Hematopoietic multipotent progenitor cell treated with erythropoietin and hydrocortisone succinate and interleukin-3 and kit ligand, for 8 days (in vitro differentiated cells): ENCODE measurements at places on chromosomes 16 and 17.

- no peak for DNase-seq
Measured at GRCh38 chr16:66509576-66509975, 40.3 kb downstream of the TK2 start.

GRCh38 chr17:45225051-45225700 is 3.5 kb downstream of the FMNL1 start:
- peak; percentile 50 for DNase-seq

DNA sequence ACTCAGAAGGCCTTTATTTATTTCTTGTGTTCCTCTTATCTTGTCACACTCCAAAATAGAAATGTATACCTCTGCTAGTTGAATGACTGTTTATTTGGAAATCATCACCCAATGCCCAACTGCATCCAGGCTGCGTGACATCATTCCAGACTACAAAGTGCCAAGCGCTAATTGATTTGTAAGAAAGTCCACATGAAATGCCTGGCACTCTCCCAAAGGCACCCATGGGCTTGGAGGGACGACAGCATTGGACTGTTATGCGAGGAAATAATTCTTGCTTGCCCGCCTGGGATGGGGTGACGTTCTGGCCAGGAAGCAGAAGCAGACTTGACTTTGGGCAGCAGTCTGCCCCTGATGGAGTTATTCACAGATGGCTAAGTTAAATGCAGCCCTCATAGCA is 165.9 kb downstream of the CDH13 start:
- no peak for DNase-seq

DNA sequence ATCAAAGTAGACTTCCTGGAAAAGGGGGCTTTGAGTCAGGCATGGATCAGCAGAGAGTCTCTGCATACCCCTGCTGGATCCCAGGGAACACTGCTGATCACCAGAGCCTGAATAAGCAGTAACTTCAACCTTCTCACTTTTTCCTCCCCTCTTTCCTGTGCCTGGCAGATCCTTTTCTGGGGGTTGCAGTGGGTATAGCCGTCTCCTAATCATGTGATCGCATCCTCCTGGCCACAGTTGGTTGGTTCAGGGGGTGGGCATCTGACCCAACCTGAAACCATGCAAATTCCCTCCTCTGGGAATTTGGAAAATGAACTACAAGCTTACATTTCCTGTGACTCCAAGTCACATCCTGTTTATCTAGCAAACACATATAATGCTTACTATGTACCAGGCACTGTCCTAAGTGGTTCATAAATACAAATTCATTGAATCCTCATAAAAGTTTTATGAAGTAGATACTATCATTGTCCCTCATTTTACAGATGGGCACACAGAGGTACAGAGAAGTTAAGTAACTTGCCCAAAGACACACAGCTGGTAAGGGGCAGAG is 120.3 kb downstream of the AXIN2 start:
- no peak for DNase-seq

- DNase-seq = peak; percentile 25
Measured at GRCh38 chr16:27347930-27348685, 34.3 kb downstream of the IL4R start.

DNA sequence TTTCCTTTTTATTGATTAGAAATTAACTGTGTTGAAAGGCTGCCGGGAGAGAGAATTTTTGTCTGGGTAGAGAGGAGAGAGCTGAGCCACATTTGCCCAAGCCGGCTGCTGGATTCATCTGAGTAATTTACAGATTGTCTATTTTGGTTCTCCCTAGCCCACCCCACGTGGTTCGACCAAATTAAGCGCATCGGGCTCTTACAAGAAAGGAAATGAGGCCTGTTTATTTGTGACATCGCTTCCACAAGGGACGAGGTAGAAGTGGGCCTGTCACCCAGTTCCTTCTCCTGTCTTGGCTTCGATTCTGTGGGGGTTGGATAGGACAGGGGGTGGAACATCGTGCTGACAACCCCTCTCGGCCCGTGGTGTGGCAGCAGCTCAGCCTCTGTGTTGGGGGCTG is 42.9 kb downstream of the SYT17 start:
- no peak for DNase-seq

GRCh38 chr17:34141590-34141989 is 113.5 kb upstream of the CCL2 start:
- DNase-seq = no peak

- no peak for DNase-seq
Measured at GRCh38 chr16:67930678-67931211, 917 bp downstream of the CTRL start.

GRCh38 chr17:66398617-66399016 is 96.2 kb downstream of the PRKCA start:
- no peak for DNase-seq

DNA sequence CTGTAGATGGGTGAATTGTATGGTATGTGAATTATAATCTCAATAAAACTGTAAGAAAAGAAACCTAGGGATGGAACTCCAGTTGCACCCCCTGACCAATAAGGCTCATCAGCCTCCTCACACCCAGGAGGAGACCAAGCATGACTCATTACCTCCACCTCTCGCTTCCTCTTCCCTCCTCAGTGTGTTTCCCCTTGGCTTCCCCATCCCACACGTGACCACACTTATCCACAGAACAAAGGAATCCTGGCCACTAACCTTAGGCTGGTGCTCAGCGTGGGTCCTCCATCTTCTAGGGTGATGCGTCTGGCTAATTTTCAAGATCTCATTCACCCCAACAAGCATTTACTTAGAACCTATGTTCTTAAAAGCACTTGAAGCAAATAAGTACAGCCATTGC is 36.2 kb upstream of the MAP3K14 start:
- DNase-seq = no peak

DNA sequence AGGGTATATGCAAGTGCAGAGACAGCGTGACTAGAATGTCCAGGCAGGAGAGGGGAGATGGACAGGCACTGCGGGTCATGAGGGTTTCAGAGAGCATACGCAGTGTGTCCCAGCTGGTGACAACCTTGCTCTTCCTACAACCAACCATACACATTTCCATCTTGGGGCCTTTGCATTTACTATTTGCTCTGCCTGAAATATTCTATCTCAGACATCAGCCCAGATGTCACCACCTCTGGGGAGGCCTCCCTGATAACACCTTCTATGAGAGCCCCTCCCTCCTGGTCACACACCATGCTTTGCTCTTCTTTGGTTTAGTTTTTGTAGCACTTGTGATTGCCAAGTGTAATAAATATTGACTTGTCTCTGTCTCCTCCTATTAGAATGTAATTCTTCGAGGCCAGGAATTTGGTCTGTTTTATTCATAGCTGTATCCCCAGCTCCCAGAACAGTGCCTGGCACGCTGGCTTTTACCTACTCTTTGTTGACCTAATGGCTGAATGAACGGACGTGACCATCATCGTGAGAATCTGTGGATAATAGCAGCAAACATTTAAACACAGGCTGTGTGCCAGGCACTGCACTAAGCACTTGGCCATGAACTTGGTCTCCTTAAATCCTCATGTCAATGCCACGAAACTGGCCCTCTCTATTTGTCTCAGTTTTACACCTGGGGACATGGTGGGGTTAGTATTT is 51.9 kb downstream of the PLCG2 start:
- DNase-seq = no peak

DNA sequence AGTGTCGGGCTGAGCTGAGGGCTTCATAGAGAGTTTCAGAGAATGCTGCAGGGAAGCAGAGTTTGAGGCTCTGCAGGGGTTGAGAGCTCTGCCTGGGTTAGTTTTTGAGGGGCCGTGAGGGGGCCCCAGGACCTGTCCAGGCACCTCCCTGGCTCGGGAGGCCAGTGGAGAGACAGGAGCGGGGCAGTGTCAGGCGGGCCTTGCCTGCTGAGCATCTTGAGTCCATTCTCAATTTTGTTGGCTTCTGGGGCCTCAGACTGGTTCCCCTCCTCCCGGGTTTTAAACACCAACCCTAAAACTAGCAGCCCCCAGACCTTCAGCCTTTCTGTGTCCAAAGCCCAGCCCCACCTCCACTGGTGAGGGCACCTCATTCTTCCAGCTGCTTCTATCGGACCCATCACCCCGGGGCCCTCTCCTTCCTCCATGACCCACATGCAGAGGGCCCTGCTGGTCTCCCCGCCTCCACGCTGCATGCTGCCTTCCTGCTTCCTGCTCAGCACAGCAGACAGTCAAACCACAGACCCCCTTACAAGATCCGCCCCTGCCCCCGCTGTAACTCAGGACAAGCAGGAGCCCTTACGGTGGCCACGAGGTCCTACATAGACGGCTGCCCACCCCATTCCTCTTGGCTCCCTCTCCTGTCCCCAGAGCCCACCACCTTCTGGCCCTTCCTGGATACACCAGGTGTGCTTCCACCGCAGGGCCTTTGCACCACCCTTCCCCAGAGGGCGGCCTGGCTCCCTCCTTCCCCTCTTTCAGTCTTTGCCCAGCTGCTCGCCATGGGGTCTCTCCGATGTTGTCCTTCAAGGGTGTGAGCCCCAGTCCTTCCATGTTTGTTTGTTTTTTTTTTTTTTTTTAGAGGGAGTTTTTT is 3.8 kb downstream of the RNF213 start:
- DNase-seq = no peak

GRCh38 chr16:45454-45853 is 8.0 kb downstream of the POLR3K start:
- DNase-seq = no peak

DNA sequence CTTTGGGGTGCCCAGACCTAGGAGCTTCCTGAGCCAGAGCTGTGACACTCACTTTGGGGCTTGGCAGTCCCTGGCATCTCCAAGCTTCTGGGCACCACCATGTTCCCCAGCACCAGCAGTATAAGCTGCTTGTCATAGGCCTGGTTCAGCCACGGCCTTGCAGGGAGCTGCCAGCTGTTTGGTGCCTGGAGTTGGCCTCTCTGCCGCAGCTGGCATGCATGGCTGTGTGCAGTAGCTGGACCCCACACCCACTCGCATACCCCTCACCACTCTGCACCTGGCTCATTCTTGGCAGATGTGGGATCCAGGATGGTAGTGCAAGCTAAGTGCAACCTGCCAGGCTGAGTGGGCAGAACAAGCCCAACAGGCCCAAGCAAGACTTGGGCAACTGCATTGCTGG is 73.4 kb upstream of the BRD7 start:
- DNase-seq = no peak

GRCh38 chr17:4609761-4610160 is 25.4 kb downstream of the SMTNL2 start:
- DNase-seq = no peak

- DNase-seq = peak; percentile 61
Measured at GRCh38 chr17:10648956-10649355, 8.2 kb downstream of the MYH3 start.

- DNase-seq = peak; percentile 88
Measured at GRCh38 chr16:19555938-19556771, 652 bp downstream of the VPS35L start.

- no peak for DNase-seq
Measured at GRCh38 chr17:75922963-75923874, 17.6 kb downstream of the FBF1 start.

GRCh38 chr17:72396121-72396520 is 275.3 kb downstream of the SOX9 start:
- no peak for DNase-seq

DNA sequence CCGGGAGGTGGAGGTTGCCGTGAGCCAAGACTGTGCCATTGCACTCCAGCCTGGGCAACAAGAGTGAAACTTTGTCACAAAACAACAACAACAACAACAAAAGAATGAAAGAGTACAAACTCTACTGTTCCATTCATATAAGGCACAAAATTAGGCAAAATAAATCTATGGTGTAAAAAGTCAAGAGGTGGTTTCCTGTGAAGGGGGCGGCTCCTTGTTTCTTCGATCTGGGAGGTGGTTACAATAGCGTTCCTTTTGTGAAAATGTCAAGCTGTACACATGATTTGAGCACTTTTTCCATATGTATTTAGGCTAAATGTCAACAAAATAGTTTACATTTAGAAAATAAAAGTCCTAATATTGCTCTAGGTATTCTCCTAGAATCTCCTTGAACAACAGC is 6.9 kb downstream of the SIAH1 start:
- DNase-seq = no peak

GRCh38 chr16:66008136-66008535 is 358.4 kb upstream of the CDH5 start:
- DNase-seq = no peak

DNA sequence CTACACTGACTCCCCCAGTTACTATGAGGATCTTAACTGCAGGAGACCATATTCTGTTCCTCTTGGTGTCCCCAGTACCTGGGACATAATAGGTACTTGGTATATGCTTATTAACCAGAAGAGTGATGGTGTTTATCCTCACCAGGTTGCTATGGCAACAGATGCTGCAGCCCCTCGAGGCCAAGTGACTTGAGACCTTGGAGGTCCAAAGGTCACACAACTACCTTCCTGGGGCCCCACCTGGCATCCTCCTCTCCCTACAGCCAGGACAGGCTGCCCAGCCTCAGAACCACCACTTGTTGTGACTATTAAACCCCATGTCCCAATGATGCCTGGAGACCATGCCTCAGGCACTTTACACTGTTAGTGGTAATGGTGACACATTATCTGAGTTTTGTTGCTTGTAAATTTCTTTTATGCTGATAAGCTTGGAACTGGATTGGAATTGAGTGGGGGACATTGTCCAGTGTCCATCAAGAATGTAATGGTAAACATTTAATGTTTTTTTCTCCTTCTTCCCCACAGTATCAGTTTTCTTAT is 189.4 kb downstream of the CCDC182 start:
- no peak for DNase-seq

GRCh38 chr17:2155573-2155972 is 100.7 kb downstream of the HIC1 start:
- no peak for DNase-seq

DNA sequence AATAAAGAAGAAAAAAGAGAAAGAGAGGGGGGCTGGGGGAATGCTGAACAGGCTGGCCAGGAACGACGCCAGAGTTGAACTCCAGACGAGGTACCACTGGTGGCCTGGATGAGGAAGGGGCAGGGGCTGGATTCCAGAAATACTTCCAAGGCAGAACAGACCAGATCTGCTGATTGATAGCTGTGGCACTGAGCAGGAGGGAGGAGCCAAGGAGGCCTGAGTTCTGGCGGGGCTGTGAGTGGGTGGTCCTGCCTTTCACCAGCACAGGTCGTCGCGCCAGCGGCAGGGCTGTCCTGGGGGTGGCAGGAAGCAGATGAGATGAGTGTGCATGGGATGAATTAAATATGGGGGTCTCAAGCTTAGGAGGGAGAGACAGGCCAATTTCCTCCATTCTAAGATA is 5.5 kb downstream of the CCDC42 start:
- DNase-seq = no peak

DNA sequence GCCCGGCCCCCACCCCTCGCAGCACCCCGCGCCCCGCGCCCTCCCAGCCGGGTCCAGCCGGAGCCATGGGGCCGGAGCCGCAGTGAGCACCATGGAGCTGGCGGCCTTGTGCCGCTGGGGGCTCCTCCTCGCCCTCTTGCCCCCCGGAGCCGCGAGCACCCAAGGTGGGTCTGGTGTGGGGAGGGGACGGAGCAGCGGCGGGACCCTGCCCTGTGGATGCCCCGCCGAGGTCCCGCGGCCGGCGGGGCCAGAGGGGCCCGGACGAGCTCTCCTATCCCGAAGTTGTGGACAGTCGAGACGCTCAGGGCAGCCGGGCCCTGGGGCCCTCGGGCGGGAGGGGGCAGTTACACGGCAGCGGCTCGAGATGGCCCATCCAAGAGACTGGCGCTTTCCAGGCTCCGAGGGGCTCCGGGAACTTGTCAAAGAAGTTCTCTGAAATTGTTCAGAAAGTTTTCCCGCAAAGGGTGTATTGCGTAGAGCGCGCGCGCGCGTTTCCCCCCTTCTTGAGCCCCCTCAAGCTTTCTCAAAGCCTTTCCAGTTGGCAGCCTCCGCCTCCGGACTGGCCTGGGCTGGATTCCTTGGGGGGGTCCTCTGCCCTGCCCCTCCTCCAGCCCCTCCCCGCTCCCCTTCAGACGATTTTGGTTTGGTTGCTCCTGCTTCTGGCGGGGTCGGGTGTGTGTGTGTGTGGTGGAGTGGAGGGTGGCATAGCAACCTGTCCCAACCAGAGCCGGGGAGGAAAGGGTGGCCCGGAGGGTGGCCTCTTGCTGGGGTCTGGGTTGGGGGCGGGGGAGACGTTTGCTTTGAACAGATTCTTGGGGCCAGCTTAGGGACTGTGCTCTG is 504 bp downstream of the ERBB2 start:
- no peak for DNase-seq
